T-helper 1 cell (primary cell): ENCODE measurements at places on chromosomes 11 and 22.

- DNase-seq, result no peak
These were observed 202.1 kb downstream of the NXPE2 start for GRCh38 chr11:114880442-114880841.

- no peak for DNase-seq
These were observed 107.9 kb upstream of the BMAL1 start for GRCh38 chr11:13169709-13170108.

DNA sequence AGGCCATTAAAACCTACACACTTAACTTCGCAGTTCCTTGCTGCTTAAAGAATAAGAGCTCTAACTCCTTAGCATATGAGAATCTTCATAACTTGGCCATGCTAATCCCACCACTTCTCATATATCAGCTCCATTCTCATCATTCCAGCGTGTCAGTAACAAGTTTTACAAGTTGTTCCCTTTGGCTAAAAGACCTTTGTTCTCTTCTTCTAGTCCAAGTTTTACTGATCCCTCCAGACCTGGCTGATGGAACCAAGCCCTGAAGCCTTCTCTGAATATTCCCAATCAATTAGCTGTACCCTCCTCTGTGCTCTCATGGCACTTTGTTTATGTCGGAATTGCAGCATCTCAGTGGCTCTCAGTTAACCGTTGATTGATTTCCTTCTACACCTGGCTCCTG lies 35.8 kb downstream of the GAB2 start:
- no peak for DNase-seq

DNA sequence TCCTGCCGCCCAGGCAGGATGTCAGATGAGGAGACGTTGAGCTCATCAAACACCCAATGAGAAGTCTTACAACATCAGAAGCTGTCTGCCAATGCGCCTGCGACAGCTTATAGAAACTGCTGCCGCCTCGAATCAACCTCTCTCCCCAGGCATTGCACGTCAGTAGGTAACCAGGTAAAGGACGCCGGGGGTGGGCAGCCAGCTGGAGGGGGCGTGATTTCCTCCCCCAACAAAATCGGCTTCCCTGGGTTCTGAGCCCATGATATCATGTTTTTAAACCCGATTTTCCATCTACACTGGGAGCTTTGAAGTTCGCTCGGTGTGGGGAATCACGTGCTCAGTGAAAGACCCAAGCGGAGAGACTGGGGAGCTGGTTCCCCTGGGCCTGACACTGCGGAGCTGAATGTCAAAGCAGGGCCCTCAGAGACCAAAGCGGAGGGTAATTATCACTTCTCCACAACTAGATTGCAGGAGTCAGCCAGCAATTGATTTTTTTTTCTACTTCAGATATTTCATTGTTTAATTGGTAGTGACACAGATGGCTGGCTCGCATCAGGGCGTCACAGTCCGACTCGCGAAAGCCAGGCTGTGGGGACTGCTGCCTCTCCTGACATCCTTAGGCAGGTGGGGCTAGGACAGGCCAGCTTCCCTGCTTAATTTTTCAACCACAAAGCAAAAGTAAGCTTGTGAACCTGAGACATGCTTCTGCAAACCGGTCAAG lies 15.4 kb downstream of the FAM83F start:
- no peak for DNase-seq

DNA sequence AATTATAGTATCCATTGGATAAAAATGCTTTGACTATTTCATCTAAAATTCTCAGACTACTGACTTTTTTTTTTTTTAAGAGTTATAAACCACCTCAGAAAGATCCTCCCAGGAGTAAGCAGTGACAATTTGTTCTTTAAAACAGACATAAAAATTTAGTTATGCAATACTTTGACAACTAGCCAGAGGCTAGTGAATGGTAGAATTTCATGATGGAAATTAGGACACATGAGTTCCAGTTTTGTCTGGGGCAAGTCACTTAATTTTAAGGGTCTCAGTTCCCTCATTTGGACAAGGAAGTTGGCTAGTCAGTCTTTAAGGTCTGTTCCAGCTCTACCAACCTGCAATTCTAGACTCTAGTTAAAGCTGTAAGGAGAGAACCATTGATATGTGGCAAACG lies 2.9 kb downstream of the IL18 start:
- no peak for DNase-seq

DNA sequence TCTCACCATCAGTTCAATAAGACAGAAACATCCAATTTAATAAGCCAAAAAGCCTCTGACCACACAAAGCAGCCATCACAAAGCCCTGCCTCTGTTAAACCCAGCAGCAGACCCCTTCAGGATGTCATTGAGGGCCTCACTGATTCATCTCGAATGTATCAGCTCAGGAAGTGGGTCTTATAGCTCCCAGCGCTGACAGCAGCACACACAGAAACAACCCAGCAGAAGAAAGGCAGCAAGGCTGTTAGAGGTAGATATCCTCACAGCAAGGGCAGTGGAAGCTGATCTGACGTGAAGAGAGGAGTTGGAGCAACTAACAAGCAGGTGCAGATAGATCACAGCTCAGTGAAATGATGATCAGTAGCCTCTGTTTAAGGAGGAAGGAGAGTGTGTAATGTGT lies 86.2 kb upstream of the NCAM1 start:
- no peak for DNase-seq

DNA sequence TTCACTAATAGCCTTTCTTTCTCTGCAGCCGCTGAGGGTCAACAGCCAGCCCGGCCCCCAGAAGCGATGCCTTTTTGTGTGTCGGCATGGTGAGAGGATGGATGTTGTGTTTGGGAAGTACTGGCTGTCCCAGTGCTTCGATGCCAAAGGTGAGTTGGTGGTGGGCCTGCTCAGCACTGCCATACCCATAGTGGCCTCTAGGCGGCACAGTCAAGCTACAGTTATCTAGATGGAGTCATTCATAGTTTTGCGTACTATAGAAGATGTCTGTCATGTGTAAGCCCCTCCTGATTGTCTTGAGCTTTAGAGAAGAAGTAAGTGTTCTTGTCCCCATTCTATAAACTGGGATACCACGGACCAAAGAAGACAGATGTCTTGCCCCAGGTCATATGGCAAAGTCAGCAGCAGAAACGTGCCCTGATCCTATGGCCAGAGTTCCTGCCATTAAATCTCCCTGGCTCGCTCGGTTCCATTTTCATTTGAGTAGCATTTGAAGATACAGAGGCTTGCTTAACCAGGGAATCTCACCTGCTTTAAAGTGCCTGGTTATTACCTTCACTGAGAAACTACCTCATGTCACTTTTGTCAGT lies 42.1 kb upstream of the CRTAM start:
- peak; percentile 18 for DNase-seq

DNA sequence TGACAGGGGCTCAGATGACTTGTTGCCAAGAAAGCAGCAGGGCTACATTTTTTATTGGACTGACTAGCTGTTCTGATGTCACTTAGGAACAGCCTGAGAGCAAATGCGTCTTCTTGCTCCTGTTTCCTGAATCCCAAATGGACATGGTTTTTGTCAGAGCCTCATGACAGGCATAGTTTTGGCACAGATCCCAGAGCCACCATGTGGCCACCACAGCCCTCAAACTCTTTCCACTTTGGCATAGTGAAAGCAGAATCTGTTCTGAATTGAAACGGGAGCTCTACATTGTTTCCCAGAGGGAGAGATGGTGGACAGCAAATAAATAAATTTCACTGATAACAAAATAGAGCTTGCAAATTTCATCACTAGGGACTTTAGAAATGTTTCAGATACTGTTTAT lies 222.2 kb downstream of the C11orf87 start:
- DNase-seq, result no peak

GRCh38 chr22:31086703-31087330 lies 5.7 kb downstream of the SMTN start:
- no peak for DNase-seq

- DNase-seq, result no peak
These were observed 15.9 kb downstream of the FBLN1 start for GRCh38 chr22:45518580-45518991.

DNA sequence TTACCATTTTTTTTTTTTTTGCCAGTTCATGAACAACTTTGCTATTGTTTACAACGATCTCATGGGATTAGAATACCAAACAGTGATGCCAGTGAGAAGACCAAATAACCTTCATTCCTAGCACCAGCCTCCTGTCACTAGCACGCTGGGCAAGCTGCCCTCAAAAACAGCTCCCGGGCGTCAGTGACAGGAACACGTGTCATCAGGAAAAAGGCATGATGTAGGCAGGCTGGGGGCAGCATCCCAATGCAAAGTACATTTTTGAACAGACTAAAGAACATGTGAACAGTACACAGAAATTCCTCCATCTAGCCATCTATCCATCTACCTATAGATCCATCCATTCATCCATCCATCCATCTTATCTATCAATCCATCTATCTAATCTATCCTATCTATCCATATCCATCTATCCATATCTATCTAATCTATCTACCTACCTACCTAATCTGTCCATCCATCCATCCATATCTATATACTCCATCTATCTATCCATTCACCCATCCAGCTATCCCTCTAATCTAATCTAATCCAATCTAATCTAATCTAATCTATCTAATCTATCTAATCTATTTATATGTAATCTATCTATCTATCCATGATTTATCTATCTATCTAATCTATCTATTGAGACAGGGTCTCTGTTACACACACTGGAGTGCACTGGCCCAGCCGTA lies 378.5 kb downstream of the SHANK2 start:
- no peak for DNase-seq

GRCh38 chr22:17884084-17884483 lies 109.8 kb upstream of the BID start:
- no peak for DNase-seq
